ENCODE measurements at places on chromosomes 3 and 15.

GRCh38 chr15:23628612-23629233 is 18.9 kb downstream of the MAGEL2 start:
- H3K4me3 ChIP-seq = no peak overlapping the region
- H3K4me1 ChIP-seq = no peaks in the 10 kb centered on the region
- peaks cover 23% of the 10 kb centered on the region for H3K27me3 ChIP-seq
- no peak overlapping the region for H3K27ac ChIP-seq

GRCh38 chr3:17808994-17809393 is 66.6 kb upstream of the TBC1D5 start:
- no peaks in the 10 kb centered on the region for H3K4me1 ChIP-seq
- no peaks in the 10 kb centered on the region for H3K27me3 ChIP-seq
- no peak for DNase-seq
- no peak overlapping the region for H3K4me3 ChIP-seq
- no peak overlapping the region for H3K27ac ChIP-seq

DNA sequence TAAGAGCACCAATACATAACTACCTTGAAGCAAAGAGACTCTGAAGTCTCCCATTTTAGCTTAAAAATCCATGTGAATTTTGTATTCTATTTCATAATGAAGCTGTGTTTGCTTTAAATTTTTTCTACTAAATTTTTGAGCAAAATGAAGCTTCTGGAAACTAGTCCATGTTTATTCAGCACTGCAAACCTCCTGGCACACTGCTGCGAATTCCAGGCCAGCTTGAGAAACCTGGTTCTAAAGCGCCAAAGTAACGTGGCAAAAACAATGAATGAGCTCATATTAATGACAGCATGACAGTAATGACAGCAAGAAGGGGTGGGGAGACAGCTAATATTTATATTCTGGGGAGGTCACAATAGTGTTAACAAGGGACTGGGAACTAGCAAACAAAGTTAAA is 25.7 kb downstream of the CEP152 start:
- H3K4me3 ChIP-seq = no peak overlapping the region
- H3K4me1 ChIP-seq = no peaks in the 10 kb centered on the region
- H3K36me3 ChIP-seq = peaks cover 45% of the 10 kb centered on the region
- no peak for DNase-seq

- no peak for DNase-seq
- H3K4me1 ChIP-seq = peaks cover 30% of the 10 kb centered on the region
- H3K36me3 ChIP-seq = no peaks in the 10 kb centered on the region
Measured at GRCh38 chr3:114874522-114874971, 272.5 kb downstream of the ZBTB20 start.

DNA sequence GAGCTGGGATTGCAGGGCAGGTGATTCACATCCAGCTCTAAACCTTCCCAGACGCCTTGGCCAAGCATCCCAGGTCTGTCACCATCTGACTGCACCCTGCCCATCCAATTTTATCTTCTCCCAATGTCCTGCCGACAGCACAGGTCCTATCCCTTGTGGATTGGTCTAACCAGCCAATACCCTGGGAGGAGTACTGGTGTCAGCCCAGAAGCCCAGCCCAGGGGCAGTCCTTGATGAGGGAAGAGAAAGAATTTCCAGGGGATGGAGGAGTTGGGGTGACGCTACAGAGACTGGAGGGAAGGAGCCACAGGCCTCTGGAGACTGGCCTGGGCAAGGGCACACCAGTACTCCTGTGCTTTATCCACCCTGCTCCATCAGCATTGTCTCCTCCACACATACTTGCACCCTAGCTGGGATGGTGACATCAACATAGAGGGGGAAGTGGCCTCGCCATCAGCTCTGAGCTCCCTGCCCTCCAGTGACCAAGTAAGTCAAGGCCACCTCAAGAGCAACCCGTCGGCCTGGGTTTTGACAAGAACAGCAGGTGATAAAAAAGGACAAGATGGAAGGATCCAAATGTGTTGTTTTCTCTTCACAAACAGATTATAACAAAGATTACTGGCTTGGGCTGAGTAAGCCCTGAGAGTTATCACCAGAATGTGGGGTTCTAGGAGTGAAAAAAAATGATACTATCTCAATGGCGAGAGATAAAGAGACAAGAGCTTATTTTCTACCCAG is 114.6 kb downstream of the AQP9 start:
- no peak overlapping the region for H3K27ac ChIP-seq
- no peak overlapping the region for H3K4me3 ChIP-seq
- H3K27me3 ChIP-seq = no peaks in the 10 kb centered on the region
- DNase-seq = no peak
- H3K36me3 ChIP-seq = no peaks in the 10 kb centered on the region
- H3K4me1 ChIP-seq = peaks cover 15% of the 10 kb centered on the region

GRCh38 chr15:55909036-55909811 is 84.2 kb downstream of the NEDD4 start:
- no peaks in the 10 kb centered on the region for H3K27me3 ChIP-seq
- no peak overlapping the region for H3K4me3 ChIP-seq
- no peaks in the 10 kb centered on the region for H3K4me1 ChIP-seq
- H3K27ac ChIP-seq = no peak overlapping the region
- no peak for DNase-seq

GRCh38 chr15:63833021-63833696 is 589 bp downstream of the HERC1 start:
- peak overlapping the region; percentile 85 for H3K4me3 ChIP-seq
- peaks cover 17% of the 10 kb centered on the region for H3K4me1 ChIP-seq
- peak; percentile 51 for DNase-seq

GRCh38 chr3:159882790-159883779 is 105.5 kb upstream of the IL12A start:
- H3K4me1 ChIP-seq = peaks cover 77% of the 10 kb centered on the region
- no peak for DNase-seq
- H3K4me3 ChIP-seq = no peak overlapping the region
- H3K36me3 ChIP-seq = peaks cover 11% of the 10 kb centered on the region

All from heart left ventricle (tissue), 16 donors.